ENCODE measurements at places on chromosomes 5 and 9.

DNA sequence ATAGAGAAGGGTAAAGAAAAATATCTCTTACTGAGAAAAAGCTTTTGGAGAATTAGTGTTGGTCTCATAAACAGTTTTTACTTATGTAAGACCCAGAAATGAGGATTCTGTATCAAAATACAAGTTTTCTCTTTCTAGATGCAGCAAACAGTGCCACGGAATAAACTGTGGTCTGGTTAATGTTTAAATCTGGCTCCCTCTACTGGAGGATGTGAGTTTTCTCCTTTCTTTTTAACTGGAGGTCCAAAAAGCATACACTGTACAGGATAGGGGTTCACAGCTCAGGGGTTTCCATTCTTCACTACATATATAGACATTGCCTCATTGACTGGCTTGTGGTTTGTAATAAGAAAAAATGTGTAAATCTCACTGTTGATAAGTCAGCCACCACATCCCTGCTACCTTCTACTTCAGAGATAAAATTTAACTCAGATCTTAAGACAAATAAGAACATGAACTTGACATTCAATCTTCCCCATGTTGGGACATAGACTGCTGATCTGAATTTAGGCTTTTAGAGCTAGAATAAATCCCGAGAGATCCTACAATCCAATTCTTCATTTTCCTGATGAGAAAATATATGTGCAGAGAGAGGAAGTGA, 98.9 kb downstream of the CFAP95 start:
- peak; percentile 74 for DNase-seq

- no peak for DNase-seq
Measured at GRCh38 chr9:28394774-28395173, 821.5 kb upstream of the C9orf72 start.

- DNase-seq, result peak; percentile 26
Measured at GRCh38 chr9:130018265-130018664, 24.7 kb downstream of the FNBP1 start.

GRCh38 chr9:116599342-116599884, 87.7 kb upstream of the TRIM32 start:
- DNase-seq, result no peak

DNA sequence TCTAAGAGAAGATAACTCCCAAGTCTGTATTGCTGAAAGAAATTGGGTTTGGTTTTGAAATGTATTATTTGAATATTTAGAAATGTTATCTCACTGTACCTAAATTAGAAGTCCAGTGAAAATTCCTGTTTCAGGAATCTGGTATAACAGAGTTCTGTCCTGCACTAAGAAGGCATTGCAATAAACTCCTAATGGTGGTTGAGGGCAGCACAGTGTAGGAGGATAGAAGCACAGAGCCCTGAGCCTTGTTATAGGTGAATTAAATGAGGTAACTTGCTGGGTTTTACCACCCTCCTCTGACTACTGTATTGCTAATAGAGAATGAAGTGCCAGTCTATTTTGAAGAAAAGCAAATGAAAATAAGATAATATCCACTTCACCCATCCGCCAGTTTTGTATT, 143.4 kb downstream of the CD180 start:
- DNase-seq, result no peak

GRCh38 chr9:21589344-21590056, 107.4 kb upstream of the IFNE start:
- DNase-seq, result no peak

DNA sequence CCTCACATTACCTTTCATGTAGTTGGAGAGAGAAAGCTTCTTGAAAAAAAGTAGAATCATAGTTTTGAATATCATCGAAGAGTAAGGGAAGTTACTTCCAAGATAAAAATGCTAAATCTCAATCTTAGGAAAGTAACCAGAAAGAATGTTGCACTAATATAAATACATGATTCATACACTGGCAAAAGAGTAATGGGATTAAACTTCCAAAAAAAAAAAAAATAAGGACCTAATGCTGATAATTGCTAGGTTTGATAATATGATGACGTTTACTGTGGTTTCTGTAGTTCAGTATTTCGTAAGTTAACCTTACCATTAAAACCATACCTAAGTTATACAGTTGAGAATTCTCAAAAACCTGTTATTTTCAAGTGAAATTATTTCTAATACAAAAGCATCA, 573.8 kb upstream of the CDH9 start:
- no peak for DNase-seq

- DNase-seq, result no peak
Measured at GRCh38 chr5:125396462-125396861, 650.0 kb upstream of the ZNF608 start.

- DNase-seq, result no peak
Measured at GRCh38 chr5:111252799-111253545, 28.8 kb downstream of the CAMK4 start.

DNA sequence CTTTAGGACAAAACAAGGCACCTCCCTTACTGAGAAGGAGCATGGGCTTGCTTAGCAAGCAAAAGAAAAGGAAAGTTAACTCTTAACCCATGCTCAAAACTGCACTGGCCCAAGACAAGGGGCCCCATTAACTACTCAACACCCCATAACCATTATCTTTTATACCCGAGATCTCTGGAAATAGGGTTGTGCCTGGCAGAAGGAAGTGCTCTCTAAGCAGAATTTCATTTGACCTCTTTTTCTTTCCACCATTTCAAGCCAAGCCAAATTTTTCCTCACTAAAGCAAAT, 167.2 kb downstream of the RASEF start:
- DNase-seq, result no peak

Data from fibroblast of skin of scalp (primary cell).